ENCODE measurements at places on chromosomes 5 and 9.

- no peak for DNase-seq
Measured at GRCh38 chr5:87277279-87277835, 9.7 kb downstream of the RASA1 start.

DNA sequence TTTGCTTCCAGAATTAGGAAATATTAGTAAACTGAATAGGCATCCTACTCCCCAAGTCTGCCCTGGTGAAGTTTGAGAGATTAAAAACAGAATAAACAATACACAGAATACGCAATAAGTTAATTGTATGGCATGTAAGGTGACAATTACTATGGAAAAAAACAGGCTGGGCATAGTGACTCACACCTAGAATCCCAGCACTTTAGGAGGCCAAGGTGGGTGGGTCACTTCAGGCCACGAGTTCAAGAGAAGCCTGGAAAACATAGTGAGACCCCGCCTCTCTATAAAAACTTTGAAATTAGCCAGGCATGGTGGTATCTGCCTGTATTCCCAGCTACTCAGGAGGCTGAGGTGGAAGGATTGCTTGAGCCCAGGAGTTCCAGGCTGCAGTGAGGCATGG, 64.2 kb upstream of the SUSD1 start:
- no peak for DNase-seq

DNA sequence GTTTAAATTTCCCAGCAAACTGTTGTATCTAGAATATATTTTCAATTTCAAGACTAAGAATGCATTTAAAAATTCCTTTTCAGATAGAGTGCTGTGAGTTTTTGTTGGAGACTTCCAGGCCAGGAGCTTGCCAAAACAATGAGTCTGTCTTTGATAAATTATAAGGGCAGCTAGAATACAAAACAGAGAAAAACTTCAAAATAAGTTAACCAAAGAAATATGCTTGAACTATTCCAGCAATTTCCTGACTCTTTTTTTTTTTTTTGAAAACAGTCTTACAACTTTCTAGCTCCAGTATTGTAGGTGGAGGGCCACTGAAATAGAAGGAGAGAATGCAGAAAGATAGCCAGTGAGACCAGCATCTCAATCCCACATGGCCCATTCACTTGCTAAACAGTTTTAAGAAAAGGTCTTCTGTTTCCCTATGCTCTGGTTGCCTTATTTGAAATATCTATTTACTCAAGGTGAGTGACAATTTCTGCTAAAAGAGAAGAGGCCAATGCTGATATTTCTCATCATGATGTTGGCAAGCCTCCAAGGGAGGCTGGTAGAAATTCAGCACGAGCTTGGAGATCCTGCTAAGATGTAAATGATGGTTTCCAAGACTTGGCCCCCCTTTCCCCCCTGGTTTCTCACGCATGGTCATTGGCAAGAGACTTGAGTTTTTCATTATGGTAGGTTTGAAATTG, 103.2 kb downstream of the USP20 start:
- DNase-seq = no peak

DNA sequence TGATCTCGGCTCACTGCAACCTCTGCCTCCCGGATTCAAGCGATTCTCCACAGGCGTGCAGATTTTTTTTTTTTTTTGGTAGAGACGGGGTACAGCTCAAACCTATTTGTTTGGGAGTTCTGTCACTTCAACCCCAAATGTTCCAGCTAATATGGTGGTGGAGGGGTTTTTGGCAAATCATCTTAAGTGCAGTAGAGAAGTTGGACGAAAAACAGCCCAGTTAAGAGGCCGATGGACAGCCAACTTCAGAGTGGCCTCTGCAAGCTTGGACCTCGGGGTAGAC, 756 bp upstream of the PRR7 start:
- no peak for DNase-seq

- DNase-seq = no peak
Measured at GRCh38 chr9:130017076-130017475, 25.9 kb downstream of the FNBP1 start.

- no peak for DNase-seq
Measured at GRCh38 chr9:114565204-114565603, 22.4 kb upstream of the ATP6V1G1 start.

DNA sequence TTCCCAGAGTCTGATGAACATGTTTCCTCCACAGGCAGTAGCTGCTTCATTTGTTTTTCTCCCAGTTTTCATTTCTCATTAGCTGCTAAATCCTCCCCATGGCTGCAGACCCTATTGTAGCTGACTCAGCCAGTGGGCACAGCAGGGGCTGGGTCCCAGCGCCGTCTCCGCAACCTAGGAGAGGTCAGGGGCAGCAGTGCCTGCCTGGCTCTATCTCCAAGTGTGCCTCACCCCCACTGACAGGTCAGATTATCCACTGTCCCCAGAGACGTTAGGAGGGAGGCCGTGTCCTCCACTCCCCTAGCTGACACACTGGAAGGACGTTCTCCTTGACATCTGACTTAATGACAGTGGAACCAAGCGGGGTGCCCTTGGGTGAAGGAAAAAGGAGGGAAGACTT, 31.1 kb downstream of the KCNIP1 start:
- no peak for DNase-seq
